NCI-H1436 treated with DMSO at 0.1 percent for 48 hours (cell line): ENCODE measurements at places on chromosomes 3 and 15.

- DNase-seq: no peak
Measured at GRCh38 chr3:197592361-197593045, 36.7 kb upstream of the BDH1 start.

- DNase-seq: no peak
Measured at GRCh38 chr15:60000113-60000823, 3.8 kb upstream of the FOXB1 start.

DNA sequence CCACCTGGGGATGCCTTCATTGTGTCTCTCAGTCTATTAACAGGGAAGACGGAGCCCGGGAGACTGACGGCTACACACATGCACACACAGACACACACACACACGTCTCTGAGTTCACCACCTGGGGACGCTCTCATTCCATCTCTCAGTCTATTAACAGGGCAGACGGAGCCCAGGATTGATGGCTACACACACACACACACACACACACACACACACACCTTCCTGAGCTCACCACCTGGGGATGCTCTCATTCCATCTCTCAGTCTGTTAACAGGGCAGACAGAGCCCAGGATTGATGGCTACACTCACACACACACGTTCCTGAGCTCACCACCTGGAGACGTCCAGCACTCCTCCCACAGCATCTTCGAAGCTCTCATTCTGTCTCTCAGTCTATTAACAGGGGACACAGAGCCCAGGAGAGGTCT is 143.9 kb downstream of the OR4M2 start:
- no peak for DNase-seq

DNA sequence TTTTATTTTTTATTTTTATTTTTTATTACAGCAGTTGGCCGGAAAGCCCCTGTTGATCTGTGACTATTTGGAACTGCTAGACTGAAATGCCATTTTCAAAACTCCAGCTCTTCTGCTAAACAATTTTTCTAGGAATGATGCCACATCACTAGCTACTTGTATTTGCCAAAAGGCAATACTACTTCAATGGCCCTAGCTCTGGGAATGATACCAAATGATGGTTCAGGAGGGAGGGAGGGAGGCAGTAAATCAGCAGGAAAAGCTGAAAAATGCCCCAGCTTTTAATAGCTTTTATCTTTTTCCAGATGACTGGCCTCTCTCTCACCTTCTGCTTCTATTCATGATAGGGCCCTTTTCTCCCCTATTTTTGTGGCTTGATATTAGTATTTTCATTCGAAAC is 2.6 kb upstream of the CHL1 start:
- DNase-seq: no peak

DNA sequence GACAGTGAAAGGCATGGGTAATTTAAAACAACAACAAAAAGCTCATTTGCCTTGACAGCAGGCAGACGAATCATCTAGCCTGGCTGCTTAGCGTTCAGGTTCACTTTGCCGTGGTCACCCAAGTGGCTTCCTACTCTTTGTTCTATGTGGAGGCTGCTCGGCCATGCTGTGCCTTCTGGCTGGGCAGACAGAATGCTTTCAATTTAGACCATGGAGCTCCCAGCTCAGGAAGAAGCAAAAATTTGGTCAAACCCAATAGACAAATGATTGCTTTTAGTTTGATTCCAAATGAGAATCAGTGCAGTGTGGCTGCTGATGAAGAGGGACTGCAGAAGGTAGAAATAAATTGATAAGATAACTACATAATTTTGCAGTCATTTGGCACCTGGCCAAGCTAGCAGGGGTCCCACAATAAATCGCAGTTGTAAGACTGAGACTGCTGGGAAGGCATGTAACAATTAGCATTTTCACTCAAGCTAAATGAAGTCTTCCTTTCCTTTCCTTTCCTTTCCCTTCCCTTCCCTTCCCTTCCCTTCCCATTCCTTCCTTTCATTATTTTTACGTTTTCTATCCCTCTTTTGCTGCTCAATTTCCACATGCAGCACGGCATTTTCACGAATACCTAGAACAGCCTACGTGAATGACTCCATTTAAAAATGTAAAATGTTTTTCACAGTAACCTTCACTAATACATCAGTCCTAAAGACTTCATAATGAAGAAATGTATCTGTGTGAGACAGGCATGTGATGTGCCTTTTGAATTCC is 360.4 kb upstream of the TGFBR2 start:
- no peak for DNase-seq

GRCh38 chr15:60553163-60553562 is 74.2 kb upstream of the ICE2 start:
- DNase-seq: no peak

GRCh38 chr3:27800261-27800660 is 78.1 kb upstream of the EOMES start:
- no peak for DNase-seq

GRCh38 chr15:92889390-92890107 is 10.6 kb upstream of the CHD2 start:
- no peak for DNase-seq

DNA sequence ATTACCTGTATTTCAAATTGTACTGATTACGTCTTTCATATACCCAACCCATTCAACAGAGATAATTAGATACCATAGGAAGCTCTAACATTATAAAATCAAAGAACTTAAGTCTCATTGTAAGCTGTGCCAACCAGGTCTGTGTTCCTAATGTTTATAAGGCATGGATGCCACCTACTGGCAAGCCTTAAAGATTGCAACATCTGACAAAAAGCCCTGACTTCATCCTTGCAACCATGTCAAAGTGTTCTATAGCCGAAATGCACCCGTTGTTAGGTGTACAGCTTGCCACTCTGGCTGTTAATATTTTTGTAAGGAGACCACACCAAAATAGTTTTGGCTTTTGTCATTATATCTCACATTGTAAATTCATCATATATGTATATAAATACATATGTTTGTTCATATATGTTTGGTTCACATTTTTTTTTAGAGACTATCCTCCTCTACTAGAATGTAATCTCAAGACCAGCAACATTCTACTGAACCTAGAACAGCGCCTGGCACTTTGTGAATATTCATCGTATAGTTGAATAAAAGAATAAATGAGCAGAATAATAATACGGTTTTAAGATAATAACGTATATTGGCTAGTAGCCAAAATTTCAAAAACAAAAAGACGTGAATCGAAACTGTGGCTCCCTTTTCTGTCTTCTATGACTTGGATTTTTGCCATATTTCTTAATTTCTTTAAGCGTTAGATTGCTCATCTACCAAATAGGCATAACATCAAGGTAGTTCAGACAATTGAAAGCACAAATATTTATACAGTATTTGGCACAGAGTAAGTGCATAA is 258.1 kb downstream of the TBL1XR1 start:
- peak; percentile 74 for DNase-seq

- DNase-seq: no peak
Measured at GRCh38 chr3:53862241-53862640, 15.9 kb downstream of the IL17RB start.

GRCh38 chr3:46214751-46215352 is 6.7 kb upstream of the CCR1 start:
- DNase-seq: no peak

DNA sequence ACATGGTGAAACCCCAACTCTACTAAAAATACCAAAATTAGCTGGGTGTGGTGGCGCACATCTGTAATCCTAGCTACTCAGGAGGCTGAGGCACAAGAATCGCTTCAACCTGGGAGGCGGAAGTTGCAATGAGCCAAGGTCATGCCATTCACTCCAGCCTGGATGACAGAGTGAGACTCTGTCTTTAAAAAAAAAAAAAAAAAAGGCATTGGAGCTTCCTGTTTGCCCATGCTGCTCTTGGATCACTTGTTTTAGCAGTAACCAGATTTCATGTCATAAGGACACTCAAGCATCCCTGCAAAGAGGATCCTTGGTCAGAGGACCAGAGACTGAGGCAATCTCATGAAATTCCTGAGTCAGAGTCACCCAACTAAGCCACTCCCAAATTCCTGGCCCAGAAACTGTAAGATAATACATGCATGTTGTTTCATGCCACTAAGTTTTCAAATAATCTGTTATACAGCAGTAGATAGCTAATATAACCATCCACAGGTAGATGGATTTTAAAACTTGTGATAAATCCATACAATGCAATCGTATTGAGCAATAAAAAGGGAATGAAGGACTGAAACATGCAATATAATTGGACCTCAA is 82.0 kb upstream of the XXYLT1 start:
- no peak for DNase-seq

GRCh38 chr15:78284758-78285157 is 14.7 kb downstream of the SKIC8 start:
- DNase-seq: no peak

GRCh38 chr15:93213281-93213680 is 124.3 kb upstream of the RGMA start:
- DNase-seq: no peak

- DNase-seq: no peak
Measured at GRCh38 chr3:55481744-55482495, 5.2 kb downstream of the WNT5A start.

GRCh38 chr15:47961401-47962090 is 159.2 kb upstream of the SLC24A5 start:
- DNase-seq: no peak

DNA sequence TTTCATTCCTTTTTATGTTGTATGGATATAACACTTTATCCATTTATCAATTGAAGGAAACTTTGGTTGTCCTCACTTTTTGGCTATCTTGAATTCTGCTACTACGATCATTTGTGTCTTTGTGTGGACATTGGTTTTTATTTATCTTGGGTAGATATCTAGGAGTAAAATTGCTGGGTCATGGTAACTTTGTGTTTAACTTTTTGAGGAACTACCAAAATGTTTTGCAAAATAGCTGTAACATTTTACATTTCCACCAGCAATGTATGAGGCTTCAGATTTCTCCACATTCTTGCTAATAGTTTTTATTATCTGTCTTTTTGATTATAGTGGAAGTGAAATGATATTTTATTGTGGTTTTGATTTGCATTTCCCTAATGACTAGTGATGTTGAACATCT is 55.6 kb downstream of the TLNRD1 start:
- DNase-seq: no peak

GRCh38 chr3:111723293-111724215 is 128.4 kb upstream of the ZBED2 start:
- DNase-seq: no peak

- no peak for DNase-seq
Measured at GRCh38 chr3:127182848-127183714, 9.8 kb upstream of the PRR23E start.

DNA sequence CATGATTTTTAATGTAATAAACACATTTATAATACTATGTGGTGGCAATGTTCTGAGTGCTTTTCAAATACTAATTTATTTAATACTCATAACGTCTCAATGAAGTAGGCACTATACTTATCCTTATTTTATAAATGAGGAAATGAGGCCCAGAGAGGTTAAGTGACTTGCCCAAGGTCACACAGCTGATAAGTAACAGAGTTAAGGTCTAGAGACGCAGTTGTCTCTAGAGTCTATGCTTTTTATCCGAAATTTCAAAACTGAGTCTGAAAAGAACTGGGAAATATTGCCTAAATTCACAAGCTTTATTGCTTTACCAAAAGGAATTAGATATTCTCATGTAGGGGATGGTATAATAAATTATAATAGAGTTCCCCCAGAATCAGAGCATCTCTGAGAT is 31.4 kb upstream of the MAGEF1 start:
- DNase-seq: no peak

DNA sequence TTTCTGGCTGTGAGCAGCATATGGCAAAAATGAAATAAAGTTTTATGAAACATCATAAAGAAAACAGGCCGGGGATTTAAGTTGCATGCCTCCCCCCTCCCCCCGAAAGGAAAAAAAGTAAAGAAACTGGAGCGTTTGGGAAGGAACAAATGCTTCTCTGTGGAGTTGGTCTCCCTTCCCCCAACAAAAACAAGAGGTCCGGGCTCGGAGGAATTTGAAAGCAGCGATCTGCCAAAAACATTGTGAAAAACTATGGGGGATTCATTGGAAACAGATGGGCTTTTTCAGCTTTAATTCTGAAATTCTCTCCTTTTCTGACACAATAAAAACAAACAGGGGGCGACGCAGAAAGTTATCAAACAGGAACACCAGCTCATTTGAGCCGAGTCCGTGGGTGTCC is 17.0 kb downstream of the RGMA start:
- DNase-seq: no peak
